ENCODE measurements at places on chromosomes 1 and 21. TPM values are rescaled to one million over a fixed set of nuclear protein-coding genes. Genes with fewer than 3 reads are reported as not detected.

FNDC10 gene
- 0.26 TPM for total RNA-seq

OR2T11 gene
- not detected for total RNA-seq

CIART gene
- total RNA-seq = 6.4 TPM

TSACC gene
- total RNA-seq = 0.77 TPM

SLC44A5 gene
- under 0.01 TPM for total RNA-seq

UBAP2L gene
- 20.8 TPM for total RNA-seq

LCE1B gene
- total RNA-seq = not detected

RPTN gene
- 0.53 TPM for total RNA-seq

FCGR3A gene
- not detected for total RNA-seq

ANKRD34A gene
- total RNA-seq = under 0.01 TPM
